ENCODE measurements at places on chromosomes 11 and 22.
A peak's percentile ranks its signal among the peaks of the same experiment; 100 is the strongest.

GRCh38 chr11:2580571-2581001 is 119.2 kb downstream of the KCNQ1OT1 start:
- no peak for DNase-seq

GRCh38 chr11:62665599-62666258 is 617 bp downstream of the CSKMT start:
- peak; percentile 65 for DNase-seq

DNA sequence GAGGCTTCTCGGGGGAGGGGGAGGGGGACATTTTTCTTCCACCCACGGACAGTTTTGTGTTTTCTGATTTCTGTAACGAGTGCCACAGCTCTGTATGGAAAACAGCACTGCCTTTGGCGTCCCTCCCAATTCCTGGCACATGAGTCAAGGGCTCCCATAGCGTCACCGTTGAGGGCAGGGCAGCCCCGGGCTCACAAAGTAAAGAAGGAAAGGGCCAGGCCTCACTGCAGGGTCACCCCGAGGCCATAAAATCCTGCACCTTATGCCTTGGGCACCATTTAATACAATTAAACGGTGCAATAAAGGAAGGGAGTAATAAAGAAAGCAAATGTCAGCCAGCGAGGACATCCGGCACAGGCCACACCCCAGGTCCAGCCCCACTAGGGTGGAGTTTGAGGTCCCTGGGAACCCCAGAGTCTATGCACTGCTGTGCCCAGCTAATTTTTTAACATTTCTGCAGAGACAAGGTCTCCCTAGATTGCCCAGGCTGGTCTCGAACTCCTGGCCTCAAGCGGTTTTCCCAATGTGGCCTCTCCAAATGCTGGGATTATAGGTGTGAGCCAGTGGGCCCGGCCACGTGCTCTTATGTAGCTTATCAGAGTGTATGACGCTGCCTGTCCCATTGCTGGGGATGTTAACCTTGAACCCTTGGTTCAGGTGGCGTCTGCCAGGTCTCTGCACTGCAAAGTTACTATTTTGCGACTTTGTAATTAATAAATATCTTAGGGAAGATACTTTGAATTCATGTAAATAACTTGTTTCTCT is 13.6 kb upstream of the MUC2 start:
- DNase-seq, result peak; percentile 92

DNA sequence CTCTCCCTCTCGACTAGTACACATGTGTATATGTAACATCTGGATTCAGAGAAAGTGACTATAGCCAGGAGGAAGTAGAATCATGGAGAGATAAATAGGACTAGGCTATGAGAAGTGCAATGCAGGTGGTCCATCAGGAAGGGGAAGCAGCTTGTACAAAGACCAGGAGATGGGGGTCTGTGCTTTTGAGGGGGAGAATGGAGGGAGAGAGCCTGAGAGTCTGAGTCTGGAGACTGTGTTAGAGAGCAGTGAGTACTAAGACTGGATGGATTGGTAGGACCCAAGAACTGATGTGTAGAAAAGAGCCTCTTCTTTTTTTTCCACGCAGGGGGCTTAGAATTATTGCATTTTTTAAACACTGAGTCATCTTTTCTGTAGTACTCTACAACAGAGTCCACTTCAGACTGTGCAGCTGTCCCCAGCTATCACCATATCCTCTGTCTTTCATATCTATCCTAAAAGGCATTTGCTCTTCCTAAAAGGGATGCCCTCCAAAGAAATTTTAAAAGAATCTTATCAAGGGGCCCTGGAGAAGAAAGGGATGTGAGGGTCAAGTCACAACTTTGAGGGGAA is 80.4 kb downstream of the BDNF start:
- peak; percentile 42 for DNase-seq

DNA sequence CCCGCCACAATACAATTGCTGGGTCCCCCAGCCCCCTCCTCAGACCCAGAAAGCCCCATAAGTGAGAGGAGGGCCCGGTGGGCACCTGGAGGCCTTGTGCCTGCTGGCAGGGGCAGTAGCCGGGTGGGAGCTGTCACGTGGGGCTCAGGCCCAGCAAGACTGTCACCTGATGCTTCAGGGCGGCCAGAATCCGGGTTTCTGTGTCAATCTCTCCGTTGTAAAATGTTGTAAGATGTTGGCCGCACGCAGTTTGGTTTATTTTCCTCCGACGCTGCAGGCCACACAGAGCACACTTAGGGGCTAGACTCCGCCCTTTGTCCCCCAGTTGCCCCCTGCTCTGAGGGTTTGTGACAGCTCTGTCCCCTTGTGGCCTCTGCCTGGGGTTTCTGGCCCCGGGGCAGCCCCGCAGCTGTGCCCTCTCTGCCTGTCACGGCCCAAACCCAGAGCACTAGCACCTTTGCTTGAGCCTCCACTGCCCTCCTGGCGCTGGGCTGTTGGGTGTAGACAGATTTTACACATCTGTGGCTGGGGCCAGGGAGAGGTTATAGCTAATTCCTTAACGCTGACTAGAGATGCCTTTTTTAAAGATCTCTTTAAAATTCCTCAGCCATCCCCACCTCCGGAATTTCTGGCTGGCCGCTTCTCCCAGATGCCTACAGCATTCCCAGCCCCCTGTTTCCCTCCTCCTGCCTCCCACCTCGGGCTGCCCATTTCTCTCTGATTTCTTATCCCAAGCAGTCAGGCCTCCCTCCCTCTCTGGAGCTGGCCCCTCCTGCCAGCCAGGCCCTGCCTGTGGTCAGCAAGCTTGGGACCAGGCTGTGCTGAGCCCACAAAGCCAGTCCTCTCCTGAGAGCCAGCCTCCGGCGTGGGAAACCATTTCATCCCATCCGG is 3.2 kb upstream of the PRR5 start:
- peak; percentile 100 for DNase-seq

GRCh38 chr11:123611698-123612097 is 42.7 kb downstream of the SCN3B start:
- DNase-seq, result no peak

GRCh38 chr11:43908683-43909082 is 28.1 kb downstream of the ALKBH3 start:
- no peak for DNase-seq

GRCh38 chr11:21105196-21105917 is 436.0 kb downstream of the NELL1 start:
- no peak for DNase-seq

- DNase-seq, result peak; percentile 91
Observed at GRCh38 chr11:130781931-130782330, 134.3 kb downstream of the SNX19 start.

GRCh38 chr11:66017321-66017720 is 5.5 kb downstream of the CST6 start:
- no peak for DNase-seq

GRCh38 chr22:35150183-35151107 is 84.5 kb downstream of the ISX start:
- DNase-seq, result peak; percentile 45

- peak; percentile 9 for DNase-seq
Observed at GRCh38 chr11:1390569-1391164, 933 bp downstream of the BRSK2 start.

- no peak for DNase-seq
Observed at GRCh38 chr11:7489376-7489775, 4.1 kb downstream of the OLFML1 start.

- DNase-seq, result peak; percentile 43
Observed at GRCh38 chr11:104164028-104164520, at the start of gene PDGFD. PDGFD (minus strand) TSS chr11:104164147.

DNA sequence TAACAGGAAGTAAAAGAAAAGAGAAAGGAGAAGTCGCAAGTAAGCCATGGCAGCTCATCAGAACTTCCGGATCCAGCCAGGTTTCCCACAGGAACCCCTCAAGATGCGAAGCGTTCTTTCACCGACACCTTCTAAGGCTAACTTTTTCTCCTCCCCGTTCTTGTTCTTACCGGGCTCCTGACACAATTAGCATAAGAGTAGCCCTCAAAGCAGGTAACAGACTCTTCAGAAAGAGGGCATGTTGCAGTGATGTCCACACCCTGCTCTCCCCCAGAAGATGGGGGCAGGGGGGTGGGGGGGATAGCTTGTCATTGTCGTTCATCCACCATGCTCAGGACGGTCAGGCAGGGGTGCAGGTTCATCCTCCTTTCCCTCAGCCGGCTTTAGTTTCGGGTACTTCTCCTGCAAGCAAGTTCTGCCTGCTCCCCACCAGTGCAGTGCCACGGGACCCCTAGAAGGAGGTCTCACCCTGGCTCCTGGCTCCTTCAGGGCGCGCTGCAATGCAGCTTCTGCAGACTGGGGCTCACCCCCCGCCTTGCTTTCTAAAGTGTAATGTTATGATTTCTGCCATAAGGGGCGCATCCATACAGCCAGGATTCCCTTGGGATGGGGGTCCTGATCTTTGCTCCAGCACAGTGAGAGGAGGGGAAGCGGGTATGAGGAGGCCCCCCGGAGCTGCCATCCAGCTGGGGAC is 2.3 kb downstream of the OPCML start:
- DNase-seq, result no peak

GRCh38 chr11:64572143-64572542 is 18.9 kb upstream of the SLC22A12 start:
- no peak for DNase-seq

GRCh38 chr11:65474864-65475263 is 24.0 kb upstream of the MALAT1 start:
- no peak for DNase-seq

GRCh38 chr11:33636104-33636503 is 64.5 kb downstream of the C11orf91 start:
- DNase-seq, result peak; percentile 63

DNA sequence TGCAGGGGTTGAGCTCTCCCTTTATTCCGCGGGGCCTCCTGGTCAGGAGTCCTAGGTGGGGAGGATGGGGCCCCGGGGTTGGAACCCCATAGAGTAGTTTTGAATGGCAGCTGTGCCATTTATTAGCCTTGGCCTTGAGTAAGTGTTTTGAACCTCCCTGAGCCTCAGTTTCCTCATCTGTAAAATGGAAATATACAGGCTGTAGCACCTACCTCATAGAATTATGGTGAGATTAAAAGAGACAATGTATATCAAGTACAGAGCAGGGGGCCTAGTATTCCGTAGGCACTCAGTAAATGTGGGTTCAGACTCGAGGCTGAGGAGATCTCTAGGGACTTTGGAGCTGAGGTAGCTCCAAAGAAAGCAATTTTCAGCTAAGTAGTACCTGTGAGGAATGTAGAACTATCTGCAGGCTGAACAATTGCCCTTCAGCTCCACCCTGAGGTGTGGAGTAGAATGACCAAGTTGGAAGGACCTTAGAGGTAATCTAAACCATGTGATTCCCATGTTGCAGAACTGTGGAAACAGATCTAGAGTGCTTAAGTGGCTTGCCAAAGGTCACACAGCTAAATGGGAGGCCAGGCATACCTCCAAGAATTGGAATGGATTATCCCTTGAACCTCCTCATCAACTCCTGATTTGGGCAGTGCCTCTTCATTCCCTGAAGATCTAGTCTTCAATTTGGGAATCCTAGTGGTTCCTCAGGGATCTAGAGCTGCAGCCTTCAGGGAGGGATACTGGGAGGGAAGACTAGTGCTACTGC is 682 bp downstream of the PGAP2 start:
- DNase-seq, result peak; percentile 57

DNA sequence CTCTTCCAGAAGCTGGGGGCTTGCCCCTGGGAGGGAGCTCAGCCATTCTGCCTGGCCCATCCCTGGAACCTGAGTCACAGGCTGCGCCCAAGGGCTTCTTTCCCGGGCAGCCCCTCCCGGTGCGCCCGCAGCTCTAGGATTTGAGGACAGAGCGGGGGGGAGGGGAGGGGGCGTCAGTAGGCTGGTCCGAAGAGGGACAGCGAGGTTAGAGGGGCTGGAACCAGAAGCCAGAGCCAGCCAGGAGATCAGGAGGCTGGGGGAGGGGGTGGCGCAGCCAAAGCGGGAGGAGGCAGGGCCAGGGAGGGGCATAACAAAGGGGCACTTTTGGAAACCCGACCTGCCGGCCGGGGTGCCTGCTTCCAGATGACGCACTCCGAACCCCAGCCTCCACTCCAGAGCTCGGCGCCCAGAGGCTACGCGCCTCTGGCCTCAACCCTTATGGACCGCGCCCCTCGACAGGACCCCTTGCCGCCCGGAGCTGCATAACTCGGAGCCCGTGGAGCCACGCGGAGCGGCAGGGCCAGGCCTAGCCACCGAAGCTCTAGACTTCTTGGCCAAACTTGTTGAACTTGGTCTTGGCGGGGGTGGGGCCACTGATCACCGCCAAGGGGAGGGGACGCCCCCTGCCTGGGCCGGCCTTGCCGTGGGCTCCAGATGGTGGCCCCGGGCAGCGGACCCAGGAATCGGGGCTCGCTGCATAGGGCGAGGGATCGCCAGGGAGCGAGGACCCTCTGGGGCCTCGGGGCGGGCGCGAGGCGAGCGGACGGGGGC is 744 bp downstream of the PACSIN3 start:
- peak; percentile 61 for DNase-seq

DNA sequence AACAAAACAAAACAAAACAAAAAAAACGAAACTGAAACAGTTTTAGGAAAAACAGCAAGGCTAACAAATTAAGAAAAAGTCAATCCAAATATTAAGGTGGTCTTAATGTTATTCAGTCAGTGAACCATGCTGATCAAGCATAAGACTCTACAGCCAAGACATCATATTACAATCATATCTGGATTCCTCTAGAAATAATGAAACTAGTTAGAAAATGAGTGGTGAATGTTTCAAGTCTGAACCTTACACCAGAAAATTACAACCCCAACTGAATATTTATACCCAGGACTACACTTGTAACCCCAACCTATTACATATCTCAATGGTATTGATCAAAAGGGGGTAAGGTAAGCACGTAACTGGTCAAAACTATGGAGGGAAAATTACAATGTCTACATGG is 48.8 kb downstream of the ACAT1 start:
- DNase-seq, result no peak

GRCh38 chr22:50376085-50376651 is 33.0 kb downstream of the PPP6R2 start:
- no peak for DNase-seq

GRCh38 chr11:61904539-61905048 is 12.8 kb downstream of the RAB3IL1 start:
- DNase-seq, result no peak

DNA sequence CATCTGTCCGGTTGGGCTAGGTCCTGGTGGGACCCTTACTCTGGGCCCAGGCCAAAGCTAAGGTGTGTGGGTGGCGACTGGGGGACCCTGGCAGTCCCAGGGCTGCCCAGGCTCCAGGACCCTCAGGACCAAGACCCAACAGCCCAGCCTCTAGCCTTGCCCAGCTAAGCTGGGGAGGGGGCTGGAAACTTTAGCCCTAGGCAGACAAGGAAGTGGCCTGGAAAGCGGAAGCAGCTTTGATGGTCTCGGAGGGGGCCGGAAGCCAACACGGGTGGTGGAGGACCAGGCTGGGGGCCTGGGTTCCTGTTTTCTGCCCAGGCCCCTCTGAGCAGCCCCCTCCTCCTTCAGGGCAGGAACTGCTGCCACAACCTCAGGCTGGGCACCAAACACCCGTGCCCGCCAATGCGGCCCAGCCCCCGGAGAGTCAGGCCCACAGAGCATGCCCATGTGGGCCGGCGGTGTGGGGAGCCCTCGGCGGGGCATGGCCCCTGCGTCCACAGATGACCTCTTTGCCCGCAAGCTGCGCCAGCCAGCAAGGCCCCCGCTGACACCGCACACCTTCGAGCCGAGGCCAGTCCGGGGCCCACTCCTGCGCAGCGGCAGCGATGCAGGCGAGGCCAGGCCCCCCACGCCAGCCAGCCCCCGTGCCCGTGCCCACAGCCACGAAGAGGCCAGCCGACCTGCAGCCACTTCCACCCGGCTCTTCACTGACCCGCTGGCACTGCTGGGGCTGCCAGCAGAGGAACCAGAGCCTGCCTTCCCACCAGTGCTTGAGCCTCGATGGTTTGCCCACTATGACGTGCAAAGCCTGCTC is 2.8 kb downstream of the SIPA1 start:
- no peak for DNase-seq

- DNase-seq, result no peak
Observed at GRCh38 chr11:35165030-35165422, 26.1 kb downstream of the CD44 start.
